ENCODE measurements at places on chromosomes 11 and 22. TPM values are rescaled to one million over a fixed set of nuclear protein-coding genes. Genes with fewer than 3 reads are reported as not detected.

GRCh38 chr11:109439684-109440083 lies 17.7 kb downstream of the C11orf87 start:
- no peak for DNase-seq

DNA sequence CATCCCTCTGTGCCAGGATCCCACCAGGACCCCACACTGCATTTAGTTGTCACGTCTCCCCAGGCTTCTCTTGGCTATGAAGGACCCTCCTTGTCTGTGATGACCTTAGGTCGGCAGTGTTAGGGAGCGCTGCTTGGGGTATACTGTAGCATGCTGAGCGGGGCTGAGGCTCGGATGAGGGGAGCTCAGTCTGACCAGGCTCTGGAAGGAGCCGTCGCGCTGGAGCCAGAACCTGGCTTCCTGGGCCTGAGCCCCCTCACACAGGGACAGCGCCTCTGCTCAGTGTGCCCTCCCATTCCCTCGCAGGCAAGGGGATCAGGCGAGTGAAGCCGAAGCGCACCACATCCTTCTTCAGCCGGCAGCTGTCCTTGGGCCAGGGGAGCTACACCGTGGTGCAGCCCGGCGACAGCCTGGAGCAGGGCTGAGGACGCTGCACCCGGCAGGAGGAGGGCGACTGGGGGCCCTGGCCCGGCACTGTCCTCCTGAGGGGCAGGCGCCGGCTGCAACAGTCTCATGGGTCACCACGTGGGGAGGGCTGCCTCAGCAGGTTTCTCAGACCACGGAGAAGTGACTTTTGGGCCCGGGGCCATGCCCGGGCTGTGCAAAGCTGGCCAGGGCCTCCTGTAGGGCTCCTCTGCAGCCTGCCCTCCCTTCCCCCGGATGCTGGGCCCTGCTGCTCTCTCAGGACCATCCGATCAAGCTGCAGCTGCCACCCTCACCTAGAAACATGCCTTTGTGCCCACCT lies 11.5 kb upstream of the NEAT1 start:
- DNase-seq, result no peak

GRCh38 chr11:129992161-129992944 lies 10.3 kb downstream of the PRDM10 start:
- peak; percentile 19 for DNase-seq

GRCh38 chr11:126790550-126791081 lies 210.0 kb downstream of the KIRREL3 start:
- DNase-seq, result no peak

GRCh38 chr11:120751550-120751949 lies 240.0 kb downstream of the GRIK4 start:
- DNase-seq, result no peak

GRCh38 chr22:49305966-49306631 lies 521.6 kb downstream of the BRD1 start:
- DNase-seq, result no peak

- DNase-seq, result no peak
Measured at GRCh38 chr11:126963115-126963514, 37.5 kb downstream of the KIRREL3 start.

GRCh38 chr22:22026157-22026831 lies 43.7 kb upstream of the TOP3B start:
- DNase-seq, result no peak

- no peak for DNase-seq
Measured at GRCh38 chr22:47030143-47030661, 267.8 kb downstream of the TBC1D22A start.

- DNase-seq, result no peak
Measured at GRCh38 chr11:104652996-104653395, 245.3 kb downstream of the CASP12 start.

DNA sequence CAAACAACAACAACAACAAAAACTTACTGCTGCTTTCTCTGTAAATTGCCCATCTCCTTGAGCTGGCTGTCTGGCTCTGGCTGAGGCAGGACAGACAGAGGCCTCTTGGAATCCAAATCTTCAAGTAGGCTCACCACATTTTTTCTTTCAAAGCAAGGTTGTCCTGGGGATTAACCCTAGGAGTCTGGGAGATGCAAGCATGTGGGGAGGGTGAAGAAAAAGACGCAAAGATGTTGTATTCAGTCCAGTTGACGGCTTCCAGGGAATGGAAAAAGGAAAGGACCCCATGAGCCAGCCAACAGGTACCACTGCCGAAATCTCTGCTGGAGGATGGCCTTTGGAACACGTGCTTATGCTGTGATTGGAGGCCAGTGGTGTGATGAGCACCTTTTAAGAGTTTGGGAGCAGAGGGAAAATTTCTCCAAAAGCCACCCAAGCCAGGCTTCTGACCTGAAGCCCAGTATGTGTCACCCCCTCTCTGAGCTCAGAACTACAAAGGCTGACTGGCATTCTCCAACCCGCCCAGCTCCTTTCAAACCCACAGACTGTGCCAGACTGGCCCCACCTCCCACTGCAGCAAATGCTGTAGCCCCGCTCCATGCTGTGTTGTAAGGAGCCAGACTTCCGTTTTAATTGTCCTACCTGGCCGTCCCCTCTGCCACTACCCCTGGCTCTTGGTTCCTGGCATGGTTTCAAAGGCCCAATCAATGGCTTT lies 10.8 kb downstream of the BLID start:
- DNase-seq, result no peak

DNA sequence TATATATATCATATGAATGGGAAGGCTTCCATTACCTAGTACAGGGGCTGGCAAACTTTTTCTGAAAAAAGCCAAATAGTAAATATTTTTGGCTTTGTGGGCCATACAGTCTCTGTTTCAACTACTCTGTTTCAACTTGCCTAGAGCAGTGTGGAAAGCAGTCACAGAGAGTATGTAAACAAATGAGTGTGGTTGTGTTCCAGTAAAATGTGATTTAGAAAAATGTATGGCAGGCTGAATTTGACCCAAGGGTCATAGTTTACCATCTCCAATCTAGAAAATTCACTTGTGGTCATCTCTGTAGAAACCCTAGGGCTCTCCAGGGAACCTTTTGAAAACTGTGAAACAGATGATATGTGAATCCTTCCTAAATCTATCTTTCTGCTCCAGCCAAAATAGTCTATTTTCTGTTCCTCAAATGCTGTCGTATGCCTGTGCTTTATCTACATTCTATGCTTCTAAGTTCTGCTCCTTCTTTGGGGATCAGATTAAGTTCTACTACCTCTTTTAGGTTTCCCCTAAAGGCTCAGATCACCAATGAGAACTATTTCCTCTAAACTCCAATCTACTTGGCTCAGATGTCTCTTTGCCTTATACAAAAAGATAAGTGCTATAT lies 356.2 kb downstream of the METTL15 start:
- no peak for DNase-seq

GRCh38 chr22:28958611-28959010 lies 75.2 kb downstream of the ZNRF3 start:
- no peak for DNase-seq

DNA sequence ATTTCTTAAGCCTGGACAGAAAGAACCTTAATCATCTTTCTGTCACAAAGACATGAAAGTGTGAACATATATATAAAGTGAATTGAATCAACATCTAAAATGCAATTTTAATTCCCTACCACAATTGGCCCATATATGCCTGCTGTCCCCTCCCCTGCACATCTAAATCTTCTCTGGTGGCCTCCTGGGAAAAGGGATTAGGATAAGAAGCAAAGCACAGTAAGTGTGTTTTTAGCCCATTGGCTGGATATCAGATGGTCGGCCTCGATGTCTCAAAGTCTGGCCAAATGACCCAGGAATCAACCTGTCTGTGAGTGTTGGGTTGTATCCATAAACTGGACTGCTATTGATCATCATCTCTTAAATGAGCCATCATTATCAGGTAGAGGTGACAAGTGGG lies 5.8 kb downstream of the MMP3 start:
- DNase-seq, result no peak

DNA sequence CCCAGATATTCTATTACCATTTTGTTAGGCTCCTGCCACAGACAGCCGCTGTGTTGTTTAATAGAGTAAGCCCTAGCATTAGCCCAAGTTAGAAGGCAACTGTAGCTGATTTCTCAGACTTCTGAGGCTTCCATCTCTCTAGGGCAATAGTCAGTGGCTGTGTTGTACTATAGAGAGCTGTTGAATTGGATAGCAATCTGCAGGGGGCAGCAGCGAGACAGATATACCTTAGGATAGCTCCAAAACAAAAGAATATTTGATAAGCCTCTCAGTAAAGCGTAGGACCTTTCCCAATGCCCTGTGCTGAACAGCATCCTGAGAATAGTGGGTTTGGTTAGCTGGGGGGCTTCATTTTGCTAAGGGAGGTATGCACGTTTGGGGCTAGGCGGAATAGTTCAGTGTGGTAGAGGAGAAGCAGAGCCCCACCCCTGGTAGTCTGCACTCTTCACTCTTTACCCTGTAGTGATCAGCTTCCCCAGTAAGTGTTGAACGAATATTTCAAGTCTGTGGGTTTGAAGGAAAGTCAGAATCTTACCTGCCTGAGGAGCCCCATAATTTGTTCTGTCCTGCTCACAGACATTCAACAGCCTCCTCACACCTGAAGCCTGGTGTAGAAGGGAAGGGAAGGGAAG lies 515.1 kb downstream of the INSC start:
- DNase-seq, result peak; percentile 64

GRCh38 chr22:41913842-41914534 lies 886 bp downstream of the SHISA8 start:
- no peak for DNase-seq

GRCh38 chr22:49786976-49787706 lies 40.5 kb downstream of the BRD1 start:
- no peak for DNase-seq

DNA sequence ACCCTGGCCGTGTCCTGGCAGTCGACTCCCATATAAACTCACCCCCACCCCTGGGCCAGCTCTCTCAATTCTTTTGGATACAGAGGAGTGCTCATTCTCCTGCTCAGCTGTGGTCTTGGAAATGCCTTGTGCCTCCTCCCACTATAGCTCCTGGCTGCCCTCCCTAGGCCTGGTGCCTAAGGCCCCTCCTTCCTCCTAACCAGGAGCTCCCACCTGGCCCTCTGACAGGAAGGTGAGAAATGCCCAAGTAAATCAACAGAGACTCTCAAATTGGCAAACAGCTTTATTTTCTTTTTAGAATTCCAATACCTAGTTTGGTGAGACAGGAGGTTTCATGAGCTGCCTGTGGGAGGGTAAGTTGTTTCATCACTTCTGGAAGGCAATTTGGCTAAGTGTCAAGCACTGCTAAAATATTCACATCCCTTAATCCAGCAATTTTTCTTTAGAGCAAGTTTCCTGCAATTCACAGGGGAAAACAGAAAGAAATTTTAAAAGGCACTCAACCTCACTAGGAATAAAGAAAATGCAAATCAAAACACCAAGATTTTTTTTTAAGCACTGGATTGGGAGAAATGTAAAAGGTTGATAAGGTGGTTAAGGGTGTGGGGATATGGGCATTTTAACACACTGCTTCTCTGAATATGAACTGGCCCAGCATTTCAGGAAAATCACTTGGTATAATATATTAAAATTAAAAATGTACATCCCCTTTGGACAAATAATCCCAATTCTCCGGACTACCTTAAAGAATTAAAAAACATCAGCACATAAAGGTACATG lies 209.7 kb upstream of the ARHGAP20 start:
- DNase-seq, result no peak

- no peak for DNase-seq
Measured at GRCh38 chr11:34198523-34198922, 93.1 kb downstream of the NAT10 start.

DNA sequence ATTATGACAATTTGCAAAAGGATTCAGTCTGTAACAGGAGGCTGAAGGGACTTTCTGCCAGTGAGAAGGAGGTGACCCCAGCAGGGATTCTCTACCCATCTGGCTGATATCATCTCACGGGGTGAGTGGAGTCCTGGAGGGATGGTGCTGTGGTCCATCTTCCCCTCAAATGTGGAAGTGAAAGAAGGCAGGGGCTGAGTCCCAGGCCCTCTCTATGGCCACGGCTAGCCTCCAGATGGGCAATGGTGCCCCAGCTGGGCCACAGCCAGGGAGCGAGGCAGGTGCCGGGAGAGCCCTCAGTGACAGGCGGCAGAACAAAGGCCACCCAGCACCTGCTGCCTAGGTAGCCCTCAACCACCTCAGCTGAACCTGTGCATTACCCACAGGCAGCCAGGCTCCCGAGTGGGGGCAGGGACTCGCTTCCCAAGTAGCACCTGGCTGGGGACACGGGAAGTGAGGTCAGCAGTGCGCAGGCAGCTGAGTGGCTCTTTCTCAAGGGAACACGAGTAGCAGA lies 6.7 kb downstream of the NECTIN1 start:
- no peak for DNase-seq

- DNase-seq, result no peak
Measured at GRCh38 chr22:50454556-50455075, 20.2 kb downstream of the SBF1 start.

- DNase-seq, result no peak
Measured at GRCh38 chr11:34707462-34707840, 86.6 kb downstream of the EHF start.

DNA sequence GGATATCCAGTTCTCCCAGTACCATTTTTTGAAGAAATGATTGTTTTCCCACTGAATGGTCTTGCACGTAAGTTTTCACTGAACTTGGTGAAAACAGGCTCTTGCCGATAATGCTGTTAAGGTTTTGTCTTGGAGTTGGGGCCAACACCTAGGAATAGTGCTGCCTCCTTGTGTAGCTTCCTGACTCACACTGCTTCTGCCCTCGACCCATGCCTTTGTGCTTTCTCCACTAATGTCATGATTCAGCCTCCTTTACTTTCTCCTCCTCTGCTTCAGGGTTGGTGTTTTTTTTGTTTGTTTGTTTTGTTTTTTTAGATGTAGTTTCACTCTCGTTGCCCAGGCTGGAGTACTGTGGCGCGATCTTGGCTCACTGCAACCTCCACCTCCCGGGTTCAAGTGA lies 30.2 kb downstream of the SLC5A1 start:
- DNase-seq, result no peak

DNA sequence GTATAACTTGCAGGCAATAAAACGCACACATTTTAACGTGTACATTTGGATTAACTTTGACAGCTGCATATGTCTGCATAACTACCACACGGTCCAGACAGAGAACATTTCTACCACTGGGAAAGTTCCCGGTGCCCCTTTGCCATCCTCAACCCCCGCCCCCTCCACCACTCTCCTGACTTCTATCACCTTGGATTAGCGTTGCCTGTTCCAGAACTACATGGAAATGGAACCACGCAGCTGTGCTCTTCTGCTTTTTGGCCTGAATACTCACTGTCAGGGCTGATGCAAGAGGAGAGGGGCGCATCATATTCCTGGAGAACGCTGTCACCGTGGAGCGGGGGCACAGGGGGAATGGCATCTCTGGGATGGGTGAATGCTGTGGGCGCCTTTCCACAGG lies 62.1 kb downstream of the LRP5 start:
- DNase-seq, result no peak

PHETA2 gene
- total RNA-seq, result 10.3 TPM

ZNF214 gene
- 4.1 TPM for total RNA-seq

CDHR5 gene
- 89.6 TPM for total RNA-seq

OR8D4 gene
- total RNA-seq, result not detected

TMEM191C gene
- total RNA-seq, result 2.8 TPM

NEFH gene
- 0.86 TPM for total RNA-seq

CWF19L2 gene
- 12.1 TPM for total RNA-seq

CARNS1 gene
- total RNA-seq, result 78.4 TPM

ART1 gene
- total RNA-seq, result not detected

CHRNA10 gene
- total RNA-seq, result 1.8 TPM

TTC28 gene
- total RNA-seq, result 32.7 TPM

OTOG gene
- total RNA-seq, result 0.12 TPM

Measured in mucosa of gallbladder (tissue), 1 donor.